ENCODE measurements at places on chromosomes 1 and 21.

DNA sequence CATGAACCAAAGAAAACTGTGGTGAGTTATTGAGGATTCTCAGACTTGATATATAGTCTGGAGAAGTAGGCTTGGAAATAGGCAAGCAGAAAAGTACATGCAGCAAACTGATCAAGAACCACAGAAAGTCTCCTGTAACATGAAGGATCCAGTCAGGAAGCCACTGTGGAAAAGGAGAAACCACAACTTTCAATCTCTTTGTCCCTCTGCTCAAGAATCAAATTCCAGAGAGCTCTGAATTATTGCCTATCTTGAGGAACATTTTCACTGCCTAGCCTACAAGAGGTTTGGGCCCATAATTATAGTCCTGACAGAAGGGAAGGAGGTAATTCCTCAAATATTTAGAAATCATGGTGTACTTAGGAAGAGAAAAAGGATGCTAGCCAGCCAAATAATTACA lies 43.0 kb upstream of the ADAMTS1 start:
- no peak for DNase-seq

- no peak for DNase-seq
These were observed 31.0 kb downstream of the TGFBR3 start for GRCh38 chr1:91854852-91855534.

DNA sequence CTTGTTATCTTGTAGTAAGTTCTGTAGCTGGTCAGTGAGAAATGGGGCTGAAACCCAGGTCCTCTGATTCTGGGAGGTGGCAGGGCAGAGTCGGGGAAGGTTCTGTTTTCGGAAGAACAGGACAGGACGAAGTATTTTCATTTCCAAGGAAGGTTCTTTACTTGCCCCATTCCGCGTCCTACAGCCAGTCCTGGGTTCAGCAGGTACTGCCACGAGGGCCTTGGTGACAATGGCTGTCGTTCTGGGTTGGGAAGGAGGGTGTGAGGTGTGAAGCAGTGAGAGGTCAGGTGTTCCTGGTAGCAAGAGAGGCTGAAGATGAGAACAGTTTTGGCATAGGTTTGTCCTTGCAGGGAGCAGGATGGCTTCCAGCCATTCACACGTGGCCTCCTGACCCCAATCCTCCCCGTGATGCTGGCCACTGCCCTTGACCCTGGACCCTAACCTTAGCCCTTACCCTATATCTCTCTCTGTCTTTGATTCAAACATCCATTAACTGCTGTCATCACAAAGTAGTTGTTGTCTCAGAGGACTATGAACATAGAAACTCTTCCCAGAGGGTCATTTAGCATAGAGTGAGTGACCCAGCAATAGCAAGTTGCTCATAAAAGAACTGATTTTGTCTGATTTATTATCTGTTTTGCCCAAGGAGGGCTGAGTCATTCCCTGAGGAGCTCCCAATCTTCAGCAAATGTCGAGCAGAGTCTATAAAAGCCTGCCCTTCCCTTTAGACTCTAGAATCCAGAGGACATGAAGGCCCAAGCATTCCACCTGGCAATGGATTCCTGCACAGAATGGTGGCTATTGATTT lies 25.0 kb downstream of the VASH2 start:
- DNase-seq: no peak

GRCh38 chr1:232011961-232012360 lies 385.4 kb downstream of the DISC1 start:
- DNase-seq: no peak

DNA sequence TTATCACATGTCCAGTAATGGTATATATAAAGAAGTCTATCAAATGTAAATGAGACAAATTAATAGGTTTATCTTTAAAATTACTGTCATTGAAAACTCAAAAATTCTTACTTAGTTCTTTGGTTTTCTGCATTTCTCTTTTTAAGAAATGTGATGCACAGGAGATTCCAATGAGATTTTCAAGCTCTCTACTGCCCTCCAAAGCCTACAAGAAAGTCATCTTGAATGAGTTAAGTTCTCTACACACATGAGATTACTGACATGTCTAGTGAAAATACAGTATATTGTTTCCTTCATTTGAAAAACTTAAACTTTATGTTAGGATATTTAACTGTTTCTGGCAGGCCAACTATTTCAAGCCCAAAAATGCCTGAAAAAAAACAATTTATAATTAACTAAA lies 68.8 kb downstream of the ITGB3BP start:
- DNase-seq: no peak
